ENCODE measurements at places on chromosomes 2 and 18. TPM values are rescaled to one million over a fixed set of nuclear protein-coding genes. Genes with fewer than 3 reads are reported as not detected.

Gene LBH
- total RNA-seq, result 129 TPM

- no peak for DNase-seq
These were observed 102.5 kb downstream of the RBM43 start for GRCh38 chr2:151159109-151159662.

GRCh38 chr2:226048611-226049010 lies 649.1 kb downstream of the NYAP2 start:
- DNase-seq, result no peak

DNA sequence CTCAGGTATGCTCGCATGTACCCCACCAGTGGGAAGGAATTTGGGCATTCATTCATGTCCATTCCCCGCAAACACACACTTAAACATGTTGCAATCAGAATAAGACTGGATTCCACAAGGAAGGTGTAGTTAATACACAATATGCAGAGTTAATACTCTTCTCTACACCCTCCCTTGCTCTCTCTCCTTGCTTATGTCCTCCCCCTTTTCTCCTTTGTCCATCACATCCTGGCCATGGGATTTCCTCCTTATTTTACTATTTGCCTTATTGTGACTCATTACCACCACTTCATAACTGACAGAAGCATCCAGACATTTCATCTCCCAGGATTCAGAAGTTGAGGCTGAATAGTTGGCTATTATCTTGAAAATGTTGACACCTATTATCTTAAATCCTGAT lies 473.8 kb upstream of the SPHKAP start:
- no peak for DNase-seq

Gene ANTXR1
- total RNA-seq, result 28.9 TPM

- DNase-seq, result peak; percentile 35
These were observed 56.7 kb upstream of the MSTN start for GRCh38 chr2:190119257-190119656.

Gene RESP18
- total RNA-seq, result not detected

Gene GPR45
- total RNA-seq, result not detected

Gene CNGA3
- not detected for total RNA-seq

DNA sequence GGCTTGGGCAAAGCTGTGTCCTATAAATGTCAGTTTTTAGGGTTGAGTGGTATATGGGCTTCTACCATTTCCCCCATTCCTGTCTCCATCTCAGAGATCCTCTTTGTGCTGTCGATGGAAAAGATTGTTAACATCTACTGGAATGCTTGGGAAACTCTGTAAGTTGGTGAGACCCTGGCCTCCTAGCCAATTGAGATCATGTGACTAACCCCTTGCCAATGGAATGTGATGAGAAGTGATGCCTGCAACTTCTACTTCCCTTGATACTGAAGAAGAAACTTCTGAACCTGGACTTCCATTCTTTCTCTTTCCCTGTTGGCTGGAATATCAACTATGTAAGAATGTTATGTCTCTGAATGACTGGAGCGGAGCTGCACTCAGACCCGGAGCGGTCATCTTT lies 14.5 kb downstream of the SLC39A10 start:
- DNase-seq, result no peak

DNA sequence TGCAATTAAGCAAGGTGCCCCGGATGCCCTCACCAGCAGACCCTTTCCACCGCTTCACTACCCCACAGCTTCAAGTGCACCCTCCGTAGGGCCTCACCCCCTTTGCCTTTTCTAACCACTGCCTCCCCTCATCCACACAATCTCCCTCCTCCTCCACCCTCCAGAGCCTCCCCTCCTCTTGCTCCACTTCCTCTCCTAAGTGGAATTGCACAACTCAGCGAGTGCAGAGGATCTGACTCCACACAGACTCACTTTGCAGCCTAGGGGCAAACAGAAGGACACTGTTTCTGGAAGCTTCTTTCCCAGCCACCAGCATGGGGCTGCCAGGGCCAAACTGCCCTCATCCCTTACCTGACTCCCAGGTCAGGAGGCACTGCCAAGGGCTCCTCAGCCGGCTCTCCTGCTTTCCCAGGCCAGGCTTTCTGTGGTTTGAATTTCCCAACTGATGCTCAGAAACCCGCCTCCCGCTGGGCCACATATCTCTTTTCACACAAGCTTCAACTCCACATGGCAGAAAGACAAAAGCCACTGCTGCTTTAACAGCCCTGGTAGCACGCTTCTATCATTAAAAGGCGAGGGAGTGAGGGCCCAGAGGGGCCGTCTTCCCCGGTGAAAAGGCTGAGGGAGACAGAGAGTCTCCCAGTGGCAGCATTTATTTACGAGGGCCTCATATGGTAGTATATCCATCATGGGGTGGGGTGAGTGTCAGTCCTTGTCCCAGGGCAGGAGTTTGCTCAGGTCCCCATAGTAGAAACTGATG lies 74.7 kb upstream of the MGAT4A start:
- no peak for DNase-seq

Gene TBR1
- not detected for total RNA-seq

GRCh38 chr2:105082107-105082506 lies 44.2 kb downstream of the MRPS9 start:
- DNase-seq, result no peak

Gene BMP10
- total RNA-seq, result 0.25 TPM

DNA sequence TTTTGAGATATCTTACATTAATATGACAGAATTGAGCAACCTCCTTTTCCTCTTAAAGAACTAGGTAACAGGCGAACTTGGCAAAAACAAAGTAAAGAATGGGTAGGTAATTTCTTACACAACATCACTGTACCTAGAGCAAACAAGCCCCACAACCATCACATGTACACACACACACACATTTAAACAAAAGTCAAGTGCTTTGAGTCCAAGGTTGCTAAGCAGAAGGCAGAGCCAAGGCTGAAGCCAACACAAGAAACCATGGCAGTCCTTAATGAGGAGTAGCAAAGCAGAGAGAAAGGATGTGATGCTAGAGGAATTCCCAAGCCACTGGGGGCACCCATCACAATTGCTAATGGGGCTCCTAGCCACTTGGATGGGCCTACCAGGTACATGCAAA lies 164.1 kb downstream of the PAX3 start:
- no peak for DNase-seq

Gene AOX1
- total RNA-seq, result 8.7 TPM

DNA sequence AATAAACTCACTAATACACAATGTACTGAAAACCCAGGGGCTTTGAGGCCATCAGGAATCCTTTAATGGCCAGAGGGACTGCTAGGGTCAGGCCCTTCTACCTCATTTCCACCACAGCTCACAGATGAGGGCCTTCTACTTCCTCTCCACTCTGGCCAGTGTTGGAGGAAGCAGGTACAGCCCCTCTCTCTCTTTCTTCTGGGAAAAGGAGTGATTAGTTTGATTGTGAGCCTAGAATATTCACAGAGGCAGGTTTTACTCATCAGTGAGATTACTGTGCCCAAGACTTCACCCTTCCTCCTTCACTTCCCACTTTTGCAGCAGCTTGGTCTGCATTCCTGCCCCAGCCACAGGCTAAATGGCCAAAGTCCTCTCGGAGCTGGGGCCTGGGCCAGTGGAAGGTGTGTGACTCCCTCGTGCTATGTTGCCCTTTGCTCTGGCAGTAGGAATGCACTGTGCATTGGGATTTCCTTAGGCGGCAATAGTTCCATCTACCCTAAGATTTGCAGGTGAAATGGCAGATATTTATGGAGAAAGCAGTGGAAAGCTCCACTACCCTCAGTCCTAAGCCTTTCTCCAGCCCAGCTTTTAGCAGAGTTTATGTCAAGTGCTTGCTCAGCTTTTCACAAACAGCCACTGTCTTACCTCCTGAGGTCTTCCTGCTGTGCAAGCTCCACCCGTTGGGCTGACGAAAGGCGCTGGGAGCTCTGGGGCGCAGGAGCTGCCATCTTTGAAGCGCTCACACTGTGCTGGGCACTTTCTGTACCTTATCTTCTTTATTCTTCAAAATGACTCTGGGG lies 36.2 kb upstream of the YES1 start:
- DNase-seq, result no peak

Gene GLI2
- 2.1 TPM for total RNA-seq

- DNase-seq, result peak; percentile 64
These were observed 88.6 kb upstream of the EML6 start for GRCh38 chr2:54634564-54635511.

Gene SLC38A11
- 1.0 TPM for total RNA-seq

DNA sequence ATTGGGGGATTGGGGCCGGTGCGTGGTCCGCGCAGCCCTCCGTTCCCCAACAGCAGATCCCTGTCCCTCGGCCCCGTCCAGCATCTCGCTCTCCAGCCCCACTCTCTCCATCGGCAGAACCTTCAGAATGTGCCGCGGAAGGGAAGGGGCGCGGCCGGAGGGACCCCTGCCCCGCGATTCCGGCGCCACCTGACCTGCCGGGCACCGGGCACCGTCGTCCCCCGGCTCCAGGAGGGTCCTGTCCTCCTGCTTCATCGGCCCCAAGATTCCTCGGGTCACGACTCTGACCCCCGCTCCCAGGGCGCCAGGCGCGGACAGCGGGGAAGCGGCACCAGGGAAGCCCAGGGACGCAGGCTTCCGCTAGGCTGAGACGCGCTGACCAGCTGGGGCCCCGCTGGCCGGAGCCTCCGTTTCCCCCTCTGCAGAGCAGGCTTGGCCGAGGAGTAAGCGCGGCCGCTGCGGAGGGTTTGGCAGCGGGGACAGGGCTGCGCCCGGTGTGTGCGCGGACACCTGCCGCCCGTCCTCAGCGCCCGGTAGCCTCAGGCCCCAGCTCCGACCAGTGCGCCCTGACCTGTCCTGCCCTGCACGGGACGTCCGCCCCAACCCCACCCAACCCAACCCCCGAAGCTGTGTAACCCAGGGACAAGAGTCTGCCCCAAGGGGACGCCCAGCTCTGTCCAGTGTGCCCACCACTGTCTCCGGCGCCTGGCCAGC lies 16.8 kb upstream of the BOK start:
- peak; percentile 28 for DNase-seq

- no peak for DNase-seq
These were observed 1.4 kb downstream of the ARL4C start for GRCh38 chr2:234495251-234496054.

DNA sequence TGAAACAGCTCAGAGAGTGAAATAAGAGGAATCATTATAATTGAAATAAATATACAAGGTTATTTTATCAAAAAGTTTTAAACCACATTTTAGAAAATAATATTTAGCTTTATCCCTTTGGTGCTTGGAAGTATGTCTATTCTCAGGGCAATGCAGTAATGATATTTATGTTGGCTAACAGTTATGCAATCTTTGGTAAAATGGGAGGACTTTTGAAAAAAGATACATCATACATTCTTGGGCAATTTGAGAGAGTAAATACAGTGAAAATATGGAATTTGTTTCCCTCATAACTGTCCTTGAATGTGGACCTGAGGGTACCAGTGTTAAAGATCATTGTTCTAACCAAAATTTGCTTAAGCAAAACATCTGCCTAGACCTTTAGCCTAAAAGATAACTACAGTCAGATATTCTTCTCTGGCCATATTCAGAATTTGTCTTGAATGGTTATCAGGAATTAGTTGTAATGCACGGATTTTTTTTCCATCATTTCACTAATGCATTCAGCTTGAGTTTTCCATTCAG lies 137.2 kb downstream of the LRRTM1 start:
- DNase-seq, result no peak

GRCh38 chr2:29219374-29219773 lies 104.2 kb downstream of the CLIP4 start:
- DNase-seq, result no peak

Gene FAM124B
- total RNA-seq, result 1.2 TPM

DNA sequence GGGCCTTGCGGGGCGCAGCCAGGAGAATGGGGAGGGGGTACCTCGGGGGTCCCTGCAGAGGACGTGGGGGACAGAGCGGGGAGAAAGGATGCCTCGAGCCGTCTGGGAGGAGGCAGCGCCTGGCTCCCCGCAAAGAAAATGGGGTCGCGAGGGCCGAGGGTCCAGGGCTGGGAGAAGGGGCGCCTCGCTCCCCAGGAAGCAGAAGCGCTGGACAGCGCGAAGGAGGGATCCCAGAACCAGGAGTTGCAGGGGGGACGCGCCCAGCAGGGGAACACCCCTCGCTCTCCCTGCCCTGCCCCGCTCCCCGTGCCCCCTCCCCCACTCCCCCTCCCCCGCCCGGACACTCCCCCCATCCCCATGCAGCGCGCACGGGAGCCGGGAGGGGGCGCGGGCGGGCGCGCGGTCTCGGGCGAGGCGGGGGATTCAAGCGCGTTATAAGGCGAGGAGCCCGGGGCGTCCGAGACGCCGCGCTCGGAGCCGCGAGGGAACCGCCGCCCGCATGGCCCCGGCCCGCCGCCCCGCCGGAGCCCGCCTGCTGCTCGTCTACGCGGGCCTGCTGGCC lies at the start of gene ERFE:
TSS of gene ERFE (plus strand) at position 462 of the 562 bp plus-strand sequence. CDS start at position 500, 38 bp downstream.
- peak; percentile 59 for DNase-seq

Gene NEU4
- total RNA-seq, result 0.52 TPM

- DNase-seq, result no peak
These were observed 9.2 kb downstream of the ACVR1 start for GRCh38 chr2:157866666-157867642.

DNA sequence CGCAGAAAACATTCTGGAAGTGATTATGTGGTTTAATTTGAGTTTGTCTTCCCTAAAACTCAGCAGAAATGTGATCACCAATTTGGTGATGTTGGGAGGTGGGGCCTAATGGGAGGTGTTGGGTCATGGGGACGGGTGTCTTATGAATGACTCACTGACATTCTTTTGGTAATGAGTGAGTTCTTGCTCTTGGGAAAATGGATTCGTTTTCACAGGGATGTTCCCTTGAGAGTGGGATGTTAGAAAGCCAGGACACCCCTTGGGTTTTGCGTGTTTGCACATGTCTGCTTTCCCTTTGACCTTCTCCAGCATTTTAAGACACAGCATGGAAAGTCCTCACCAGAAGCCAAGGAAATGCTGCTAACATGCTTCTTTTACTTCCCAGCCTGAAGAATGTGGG lies 321.5 kb upstream of the NT5C1B start:
- DNase-seq, result no peak

DNA sequence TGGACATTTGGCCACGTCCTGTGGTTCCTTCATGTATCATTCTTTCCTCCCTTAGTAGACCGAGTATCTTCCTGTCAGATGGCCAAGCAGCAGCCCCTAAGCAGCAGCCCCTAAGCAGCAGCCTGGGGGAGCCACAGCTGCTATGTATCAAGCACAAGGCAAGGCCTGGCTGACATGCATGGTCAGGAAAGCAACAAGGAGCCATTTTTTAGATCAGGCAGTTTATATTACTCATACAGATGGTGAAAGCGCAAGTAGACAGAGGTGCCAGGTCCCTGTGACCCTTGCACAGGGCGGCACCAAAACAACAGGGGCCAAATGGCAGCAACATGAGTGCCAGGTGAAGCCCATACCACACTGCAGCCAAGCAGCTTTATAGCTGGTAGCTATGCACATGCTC lies 22.1 kb downstream of the CHCHD5 start:
- DNase-seq, result no peak

DNA sequence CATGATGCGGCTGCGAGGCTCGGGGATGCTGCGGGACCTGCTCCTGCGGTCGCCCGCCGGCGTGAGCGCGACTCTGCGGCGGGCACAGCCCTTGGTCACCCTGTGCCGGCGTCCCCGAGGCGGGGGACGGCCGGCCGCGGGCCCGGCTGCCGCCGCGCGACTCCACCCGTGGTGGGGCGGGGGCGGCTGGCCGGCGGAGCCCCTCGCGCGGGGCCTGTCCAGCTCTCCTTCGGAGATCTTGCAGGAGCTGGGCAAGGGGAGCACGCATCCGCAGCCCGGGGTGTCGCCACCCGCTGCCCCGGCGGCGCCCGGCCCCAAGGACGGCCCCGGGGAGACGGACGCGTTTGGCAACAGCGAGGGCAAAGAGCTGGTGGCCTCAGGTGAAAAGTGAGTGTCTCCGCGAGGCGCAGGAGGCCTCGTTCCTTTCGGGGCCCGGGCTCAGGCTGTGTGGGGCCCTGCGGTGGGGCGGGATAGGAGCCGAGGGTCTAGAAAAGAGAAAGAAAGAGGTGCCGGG lies 520 bp downstream of the GLS start:
- DNase-seq, result no peak

- no peak for DNase-seq
These were observed 208.4 kb upstream of the COL3A1 start for GRCh38 chr2:188765522-188766470.

Data from left ventricle myocardium superior (tissue), 1 donor.